Left renal pelvis (tissue), 4 donors: ENCODE measurements at places on chromosomes 7 and 10.

DNA sequence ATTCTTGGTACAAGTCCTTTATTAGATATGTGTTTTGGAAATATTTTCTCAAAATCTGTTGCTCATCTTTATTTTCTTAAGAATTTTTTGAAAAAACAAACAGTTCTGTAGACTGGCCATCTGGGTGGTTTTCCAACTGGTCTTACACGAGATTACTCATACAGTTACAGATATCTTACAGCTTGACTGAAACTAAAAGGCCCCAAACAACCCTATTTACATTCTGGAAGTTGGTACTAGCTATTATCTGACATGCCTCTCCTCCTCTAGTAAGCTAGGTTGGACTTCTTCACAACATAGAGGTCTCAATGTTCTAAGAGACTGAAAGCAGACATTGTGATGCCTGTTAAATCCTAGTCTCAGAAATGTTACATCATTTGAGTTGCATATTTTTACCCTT is 52.0 kb downstream of the ZNF22 start:
- DNase-seq, result no peak

DNA sequence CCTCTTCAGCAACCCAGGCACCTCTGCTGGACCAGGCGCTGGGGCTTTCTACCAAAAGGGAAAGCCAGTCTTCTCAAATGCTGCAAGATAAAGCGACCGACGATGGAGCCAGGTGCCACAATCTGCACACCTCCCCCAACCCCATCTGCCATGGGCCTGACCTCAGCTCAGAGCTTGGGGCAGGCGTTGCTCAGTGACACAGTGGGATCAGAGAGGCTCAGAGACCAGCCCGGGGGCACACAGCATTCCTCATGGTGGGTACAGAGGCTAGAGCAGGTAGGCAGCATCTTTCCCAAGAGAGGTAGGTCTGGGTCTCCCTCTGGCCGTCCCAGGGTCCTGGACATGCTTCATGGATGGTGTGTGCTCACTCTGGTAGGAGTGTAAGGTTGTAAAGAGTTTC is 56.3 kb downstream of the ZMIZ1 start:
- no peak for DNase-seq

GRCh38 chr10:112532189-112532588 is 85.2 kb downstream of the VTI1A start:
- DNase-seq, result no peak

DNA sequence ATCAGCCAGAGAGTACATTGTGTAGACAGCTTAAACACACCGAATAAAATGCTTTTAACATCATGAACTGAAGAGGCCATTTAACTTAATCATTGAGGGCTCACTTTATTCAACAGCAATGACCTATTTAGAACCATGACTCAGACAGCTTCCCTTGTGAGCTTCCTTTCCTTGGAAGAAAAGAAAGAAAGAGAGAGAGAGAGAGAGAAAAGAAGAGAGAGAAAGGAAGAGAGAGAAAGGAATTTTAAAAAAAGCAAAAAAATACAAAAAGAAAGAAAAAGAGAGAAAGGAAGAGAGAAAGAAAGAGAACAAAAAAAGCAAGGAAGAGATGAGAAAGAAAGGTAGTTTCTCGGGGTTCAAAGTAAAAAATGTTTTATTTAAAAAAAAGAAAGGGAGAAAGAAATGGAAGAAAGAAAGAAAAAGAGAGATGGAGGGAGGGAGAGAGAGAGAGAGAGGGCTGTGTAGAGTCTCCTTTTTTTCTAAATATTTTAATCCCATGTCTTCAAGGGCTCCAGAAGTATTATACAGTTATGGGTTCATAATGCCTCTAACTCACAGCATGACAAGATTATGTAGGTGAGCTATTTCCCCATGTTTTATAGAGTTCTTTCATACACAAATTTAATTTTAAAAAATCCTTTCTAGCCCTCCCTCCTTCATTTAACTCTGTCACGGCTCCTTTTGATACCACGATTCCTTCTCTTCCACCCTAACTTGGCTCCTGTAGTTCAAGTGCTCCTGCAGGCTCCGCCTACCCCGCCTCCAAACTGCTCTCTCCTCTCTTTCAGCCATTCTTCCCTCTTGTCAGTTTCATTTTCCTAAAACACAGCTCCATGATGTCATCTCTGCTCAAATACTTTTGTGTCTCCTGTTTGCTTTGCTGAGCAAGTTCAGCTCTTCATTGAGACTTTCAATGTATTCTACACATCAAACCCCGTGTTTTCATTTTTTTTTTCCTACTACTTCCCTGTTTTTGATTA is 85.5 kb downstream of the PRTFDC1 start:
- no peak for DNase-seq

DNA sequence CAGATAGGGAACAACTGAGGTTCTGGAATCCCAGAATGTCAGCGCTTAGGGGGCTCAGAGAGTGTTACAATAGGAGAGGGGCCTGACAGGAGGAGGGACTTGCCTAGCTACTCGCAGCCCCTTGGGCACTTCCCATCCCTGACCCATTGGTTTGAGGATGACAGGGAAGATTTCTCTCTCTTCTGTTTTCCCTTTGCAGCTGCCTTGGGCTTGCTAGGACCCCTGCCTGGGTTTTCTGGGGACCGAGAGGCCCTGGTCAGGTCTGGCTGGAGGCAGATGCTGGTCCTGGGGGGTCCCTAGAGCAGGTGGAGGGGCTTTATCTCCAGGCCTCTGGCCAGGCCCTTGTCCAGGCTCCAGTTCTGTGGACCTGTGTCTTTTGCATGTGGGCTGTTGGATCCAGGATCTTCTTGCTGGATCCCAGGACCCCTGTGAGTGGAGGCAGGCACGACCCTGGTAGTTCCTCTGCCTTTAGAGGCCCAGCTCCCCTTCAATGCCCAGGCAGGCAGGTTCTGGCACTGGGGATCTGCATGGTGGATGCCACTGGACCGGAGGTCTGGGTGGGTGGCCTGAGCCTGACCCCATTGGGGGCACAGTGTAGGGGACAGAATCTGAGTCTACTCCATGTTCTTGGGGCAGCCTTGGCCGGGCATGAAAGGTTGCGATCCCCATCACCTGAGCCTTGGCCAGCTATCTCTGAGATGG is 26.9 kb downstream of the RAMP3 start:
- DNase-seq, result no peak

GRCh38 chr10:72086466-72087391 is 1.6 kb downstream of the SPOCK2 start:
- DNase-seq, result no peak

- DNase-seq, result no peak
These were observed 585.0 kb downstream of the PTPRN2 start for GRCh38 chr7:158002486-158003080.

- DNase-seq, result no peak
These were observed 36.5 kb downstream of the COA1 start for GRCh38 chr7:43692582-43693373.
